Activated naive CD8-positive, alpha-beta T cell treated with anti-CD3 and anti-CD28 coated beads, Interleukin-2, amount 10 ng/mL, durations not matched to agents 7 days and 5 days (primary cell): ENCODE measurements at places on chromosomes 7 and 10. TPM values are rescaled to one million over a fixed set of nuclear protein-coding genes. Genes with fewer than 3 reads are reported as not detected.

- DNase-seq = no peak
Measured at GRCh38 chr7:70920876-70921275, 211.1 kb upstream of the GALNT17 start.

GRCh38 chr10:131090761-131091661, 220.5 kb downstream of the TCERG1L start:
- DNase-seq = no peak

The LBX1 gene
- total RNA-seq = not detected

The HGF gene
- not detected for total RNA-seq

The IDI2 gene
- total RNA-seq = not detected
